Mucosa of gallbladder (tissue), 1 donor: ENCODE measurements at places on chromosomes 7 and 10. TPM values are rescaled to one million over a fixed set of nuclear protein-coding genes. Genes with fewer than 3 reads are reported as not detected.

DNA sequence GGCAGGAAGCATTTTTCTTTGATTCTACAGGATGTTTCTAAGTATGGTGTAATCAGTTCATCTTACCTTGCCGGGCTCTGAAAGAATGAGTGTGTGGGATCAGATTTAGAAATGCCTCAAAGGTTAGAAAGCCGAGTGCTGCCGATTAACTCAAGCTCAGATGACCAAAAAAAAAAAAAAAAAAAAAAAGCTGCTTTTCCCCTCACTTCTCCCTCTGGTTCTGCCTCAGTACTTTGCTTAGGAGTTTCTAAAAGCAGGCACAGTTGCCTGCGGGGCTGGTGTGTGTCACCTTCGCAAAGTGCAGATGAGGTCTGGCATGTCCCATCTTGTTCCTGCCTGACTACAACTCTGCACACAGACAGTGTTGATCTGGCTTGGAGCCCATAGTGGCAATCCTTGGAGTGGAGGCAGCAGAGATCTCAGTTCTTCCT lies 47.0 kb downstream of the KIAA1217 start:
- DNase-seq, result no peak

NME8 gene
- 0.89 TPM for total RNA-seq

CCNY gene
- 69.3 TPM for total RNA-seq

- DNase-seq, result no peak
Measured at GRCh38 chr7:26627891-26628341, 236.5 kb downstream of the SKAP2 start.

- DNase-seq, result no peak
Measured at GRCh38 chr7:1931256-1931950, 261.3 kb downstream of the ELFN1 start.

DNA sequence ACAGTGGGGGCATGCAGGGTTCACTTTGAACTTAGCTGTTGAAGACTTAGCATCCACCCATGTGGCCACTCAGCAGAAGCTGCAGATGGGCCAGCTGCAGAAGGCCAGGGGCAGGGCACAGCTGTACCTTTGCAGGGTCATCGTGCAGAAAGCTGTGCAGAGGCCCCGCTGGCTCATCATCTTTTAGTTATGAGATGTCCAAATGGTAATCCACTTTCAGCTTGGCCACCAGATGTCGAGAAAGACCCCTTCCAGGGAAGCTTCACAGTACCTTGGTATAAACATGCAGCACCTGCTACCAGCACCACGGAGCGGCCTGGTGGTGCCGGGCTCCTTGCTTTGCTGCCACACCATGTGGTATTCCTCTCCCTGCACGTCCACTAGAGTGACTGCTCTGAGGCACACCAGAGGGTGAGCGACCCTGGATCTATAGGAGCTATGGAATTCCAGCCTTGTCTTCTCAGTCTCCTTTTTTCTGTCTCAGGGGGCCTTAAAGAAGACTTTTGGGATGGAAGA lies 74.2 kb upstream of the LAMB4 start:
- DNase-seq, result no peak

- no peak for DNase-seq
Measured at GRCh38 chr10:33112831-33113455, 154.9 kb upstream of the ITGB1 start.

DNA sequence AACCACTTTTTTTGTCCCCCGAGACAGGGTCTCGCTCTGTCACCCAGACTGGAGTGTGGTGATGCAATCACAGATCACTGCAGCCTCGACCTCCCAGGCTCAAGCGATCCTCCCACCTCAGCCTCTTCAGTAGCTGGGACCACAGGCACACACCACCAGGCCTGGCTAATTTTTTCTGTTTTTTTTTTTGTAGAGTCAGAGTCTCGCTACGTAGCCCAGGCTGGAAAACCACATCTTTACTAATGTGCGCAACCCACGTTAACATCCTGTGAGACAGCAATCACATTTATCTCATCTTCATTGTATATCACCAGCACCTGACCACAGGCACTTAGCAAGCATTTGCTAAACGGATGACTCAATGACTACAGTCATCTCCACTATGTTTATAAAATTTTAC lies 77.8 kb upstream of the ATP6V0A4 start:
- no peak for DNase-seq

TUBAL3 gene
- 0.49 TPM for total RNA-seq

SORCS1 gene
- total RNA-seq, result 3.1 TPM

GRCh38 chr10:36880898-36881297 lies 244.5 kb upstream of the ANKRD30A start:
- DNase-seq, result no peak

GRCh38 chr7:115491744-115492380 lies 538.7 kb downstream of the TFEC start:
- DNase-seq, result no peak

DNA sequence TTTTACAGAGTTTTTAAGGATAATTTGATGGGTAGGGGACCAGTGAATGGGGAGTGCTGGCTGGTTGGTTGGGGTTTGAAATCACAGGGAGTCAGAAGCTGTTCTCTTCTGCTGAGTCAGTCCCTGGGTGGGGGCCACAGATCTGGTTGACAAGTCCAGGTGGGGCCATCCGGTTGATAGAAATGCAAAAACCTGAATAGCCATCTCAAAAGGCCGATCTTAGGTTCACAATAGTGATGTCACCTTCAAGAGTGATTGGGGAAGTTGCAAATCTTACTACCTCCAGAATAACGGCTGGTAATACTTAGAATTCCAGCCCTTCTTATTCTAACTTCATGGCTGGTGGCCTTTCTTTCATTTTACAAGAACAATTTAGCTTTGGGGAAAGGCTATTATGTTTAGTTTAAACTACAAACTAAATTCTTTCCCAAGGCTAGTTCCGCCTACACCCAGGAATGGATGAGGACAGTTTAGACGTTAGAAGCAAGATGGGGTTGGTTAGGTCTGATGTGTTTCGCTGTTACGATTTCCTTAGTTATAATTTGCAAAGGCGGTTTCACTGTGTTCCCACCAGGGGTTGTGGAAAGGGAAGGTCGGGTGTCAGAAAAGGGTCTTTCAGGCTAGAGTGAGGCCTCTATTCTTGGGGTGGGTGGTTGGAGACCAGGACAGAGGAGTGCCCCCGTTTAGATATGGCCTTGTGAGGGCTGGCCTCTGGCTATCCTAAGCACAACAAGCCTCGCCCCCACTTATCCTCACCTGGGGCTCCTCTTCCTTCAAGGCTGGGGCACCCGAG lies 27.4 kb downstream of the IFT22 start:
- DNase-seq, result no peak

ATG9B gene
- 1.2 TPM for total RNA-seq

- no peak for DNase-seq
Measured at GRCh38 chr7:135644154-135644553, 18.2 kb upstream of the STMP1 start.

DNA sequence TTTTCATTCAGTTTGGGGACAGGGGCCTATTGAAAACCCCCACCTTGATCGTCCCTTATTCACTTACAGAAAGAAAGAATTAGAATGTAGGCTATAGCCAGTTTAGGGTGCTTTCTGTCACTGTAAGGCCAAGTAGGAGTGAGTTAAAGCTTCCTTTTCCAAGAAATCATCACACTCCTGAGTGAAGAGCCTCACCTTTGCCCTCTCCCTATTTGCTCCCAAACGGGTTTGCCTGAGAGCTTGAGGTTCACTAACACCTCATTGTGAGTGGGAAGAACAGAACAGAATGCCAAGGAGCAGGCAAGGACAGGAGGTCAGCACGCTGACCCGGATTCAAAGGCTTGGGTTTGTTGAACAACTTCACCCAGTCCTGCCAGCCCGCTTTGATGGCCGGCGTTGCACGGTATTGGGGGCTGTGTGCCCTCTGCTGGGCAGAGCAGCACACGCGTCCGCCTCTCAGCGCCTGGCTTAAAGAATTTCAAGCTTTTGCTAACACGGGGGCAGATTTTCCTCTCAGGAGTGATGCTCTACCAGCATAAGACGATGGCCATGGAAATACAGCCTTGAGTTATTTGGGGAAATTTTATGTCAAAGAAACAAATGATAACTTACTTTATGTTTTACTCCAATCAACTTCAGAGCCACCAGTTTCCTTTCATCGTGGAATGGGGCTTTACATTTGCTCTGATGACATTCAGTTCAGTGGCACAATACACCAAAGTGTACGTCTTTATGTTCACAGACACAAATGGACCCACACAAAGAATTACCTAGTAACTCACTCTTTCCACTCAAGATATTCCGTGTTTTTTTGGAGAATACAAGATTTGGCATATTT lies 470.0 kb downstream of the SUGCT start:
- DNase-seq, result peak; percentile 41

DNA sequence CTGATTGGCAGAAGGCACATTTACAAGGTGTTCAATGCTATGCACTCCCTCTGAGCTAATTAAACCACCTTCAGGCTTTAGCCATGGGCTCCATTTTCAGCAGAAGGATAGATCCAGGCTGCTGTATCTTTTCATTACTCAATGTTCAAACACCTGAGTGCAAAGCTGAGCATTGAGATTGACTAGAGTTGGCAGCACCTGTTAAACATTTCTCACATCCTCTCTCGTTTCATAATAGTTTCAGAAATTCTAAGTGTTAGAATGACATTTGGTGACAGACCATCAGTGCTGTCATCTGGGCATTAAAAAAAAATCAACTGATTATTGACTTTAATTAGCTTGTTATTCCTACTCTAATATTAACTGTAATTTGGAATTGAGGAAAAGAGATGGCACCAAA lies 187.1 kb upstream of the SEMA3E start:
- DNase-seq, result no peak

GPER1 gene
- 4.7 TPM for total RNA-seq

DNA sequence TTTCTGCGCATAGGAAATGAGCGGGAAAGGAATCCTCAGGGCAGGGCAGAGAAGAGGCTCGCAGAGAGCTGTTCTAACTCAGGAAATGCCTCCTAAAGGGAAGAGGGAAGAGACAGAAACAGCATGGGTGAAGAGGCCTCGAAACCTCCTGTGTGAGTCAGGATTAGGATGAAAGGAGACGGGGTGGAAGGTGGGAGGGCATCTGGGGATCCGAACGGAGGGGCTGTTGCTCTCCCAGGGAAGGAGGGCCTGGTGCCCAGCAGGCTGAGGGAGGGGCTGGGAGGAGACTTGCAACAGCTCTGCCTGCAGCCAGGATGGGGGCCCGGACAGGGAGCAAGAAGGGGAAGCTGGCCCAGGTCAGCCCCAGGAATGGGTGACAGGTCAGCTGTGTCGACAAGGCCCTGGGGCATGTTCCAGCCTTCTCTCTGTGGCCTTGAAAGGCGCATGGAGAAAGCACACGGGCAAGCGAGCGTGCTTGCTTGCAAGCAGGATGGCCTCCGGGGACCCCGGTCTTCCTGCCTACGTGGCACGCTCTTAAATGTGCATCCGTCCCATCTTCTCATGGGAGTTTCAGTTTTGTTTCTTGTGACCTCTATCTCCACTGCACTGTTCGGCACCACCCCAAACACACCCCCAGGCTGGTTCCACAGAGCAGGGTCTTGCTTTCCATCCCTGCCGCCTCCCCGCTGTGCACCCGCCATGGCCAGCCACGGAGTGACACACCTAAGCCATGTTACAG lies 63.5 kb downstream of the HIPK2 start:
- no peak for DNase-seq

GRCh38 chr10:29841724-29842649 lies 207.2 kb upstream of the SVIL start:
- DNase-seq, result peak; percentile 65

- DNase-seq, result no peak
Measured at GRCh38 chr7:75662579-75663301, 76.0 kb downstream of the HIP1 start.

ECD gene
- 22.1 TPM for total RNA-seq

PTF1A gene
- total RNA-seq, result not detected

GRCh38 chr7:139680676-139681462 lies 96.9 kb downstream of the HIPK2 start:
- DNase-seq, result peak; percentile 22

- DNase-seq, result no peak
Measured at GRCh38 chr7:10939237-10939910, 34.3 kb upstream of the PHF14 start.

HOXA7 gene
- not detected for total RNA-seq

DNA sequence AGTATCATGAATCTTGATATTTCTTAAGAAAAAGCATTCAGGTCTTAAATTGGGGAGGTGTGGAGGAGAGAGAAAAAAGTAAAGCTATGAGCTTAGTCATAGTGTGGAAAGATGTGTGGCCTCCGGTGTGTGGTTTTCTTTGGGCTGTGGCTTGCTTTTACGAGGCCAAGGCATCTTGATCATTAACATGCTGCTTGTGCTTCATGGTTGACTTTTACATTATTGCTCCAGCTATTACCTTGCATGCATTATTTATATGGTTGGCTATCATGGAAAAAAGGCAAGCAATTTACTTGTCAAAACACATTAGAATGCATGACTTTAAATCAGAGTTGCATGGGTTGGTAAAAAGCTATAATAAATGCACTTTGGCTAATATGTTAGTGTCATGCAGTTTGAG lies 300.7 kb upstream of the ADARB2 start:
- no peak for DNase-seq

DNA sequence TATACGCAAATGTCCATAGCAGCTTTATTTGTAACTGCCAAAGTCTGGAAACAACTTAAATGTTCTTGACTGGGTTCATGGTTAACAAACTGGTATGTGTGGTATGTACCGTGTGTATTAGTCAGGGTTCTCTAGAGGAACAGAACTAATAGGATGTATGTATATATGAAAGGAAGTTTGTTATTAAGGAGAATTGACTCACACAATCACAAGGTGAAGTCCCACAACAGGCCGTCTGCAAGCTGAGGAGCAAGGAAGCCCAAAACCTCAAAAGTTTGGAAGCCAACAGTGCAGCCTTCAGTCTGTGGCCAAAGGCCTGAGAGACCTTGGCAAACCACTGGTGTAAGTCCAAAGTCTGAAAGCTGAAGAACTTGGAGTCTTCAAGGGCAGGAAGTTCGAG lies 66.8 kb downstream of the TMEM168 start:
- DNase-seq, result no peak

DNA sequence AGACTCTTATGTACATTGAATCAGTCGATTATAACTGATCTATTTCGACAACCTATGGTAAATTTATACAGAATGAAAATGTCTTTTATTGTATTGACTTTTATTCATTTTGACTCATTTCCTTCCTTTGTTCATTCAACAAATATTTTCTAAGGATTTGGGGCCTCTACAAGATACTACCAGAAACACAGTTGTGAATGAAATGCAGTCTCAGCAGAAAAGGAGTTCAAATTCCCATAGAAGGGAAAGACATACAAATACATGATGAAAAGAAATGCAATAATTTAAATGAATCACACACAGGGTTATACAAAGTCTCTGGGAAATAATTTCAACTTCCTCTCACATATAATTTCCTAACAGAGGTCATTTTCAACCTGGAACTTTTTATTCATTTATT lies 134.0 kb upstream of the SEMA3A start:
- DNase-seq, result no peak

DNA sequence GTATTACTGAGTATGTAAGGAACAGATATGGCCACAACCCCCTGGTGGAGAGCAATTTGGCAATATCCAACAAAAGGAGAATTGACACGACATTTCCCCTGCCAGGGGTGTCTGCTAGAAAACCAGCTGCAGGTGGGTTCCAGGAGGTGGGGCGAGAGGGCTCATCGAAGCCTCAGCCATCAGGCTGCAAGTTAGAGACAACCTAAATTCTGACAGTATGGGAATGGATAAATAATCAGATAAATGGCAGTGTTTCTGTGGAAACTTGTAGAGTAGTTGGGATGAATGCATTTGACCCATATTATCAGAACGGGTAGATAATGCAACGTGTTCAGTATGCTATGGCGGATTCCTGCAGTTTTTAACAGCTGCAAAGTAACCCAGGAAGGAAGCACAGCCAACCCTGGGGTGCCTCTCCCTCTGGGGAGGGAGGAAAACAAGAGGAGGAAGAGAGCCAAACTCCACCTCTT lies 3.5 kb downstream of the TMEM273 start:
- peak; percentile 8 for DNase-seq
